ENCODE measurements at places on chromosomes 3 and 15.

GRCh38 chr3:127173516-127174166 is 19.3 kb upstream of the PRR23E start:
- H3K36me3 ChIP-seq = no peaks in the 10 kb centered on the region
- H3K27me3 ChIP-seq = no peaks in the 10 kb centered on the region
- H3K27ac ChIP-seq = no peak overlapping the region
- no peak for DNase-seq
- no peak overlapping the region for H3K4me3 ChIP-seq

DNA sequence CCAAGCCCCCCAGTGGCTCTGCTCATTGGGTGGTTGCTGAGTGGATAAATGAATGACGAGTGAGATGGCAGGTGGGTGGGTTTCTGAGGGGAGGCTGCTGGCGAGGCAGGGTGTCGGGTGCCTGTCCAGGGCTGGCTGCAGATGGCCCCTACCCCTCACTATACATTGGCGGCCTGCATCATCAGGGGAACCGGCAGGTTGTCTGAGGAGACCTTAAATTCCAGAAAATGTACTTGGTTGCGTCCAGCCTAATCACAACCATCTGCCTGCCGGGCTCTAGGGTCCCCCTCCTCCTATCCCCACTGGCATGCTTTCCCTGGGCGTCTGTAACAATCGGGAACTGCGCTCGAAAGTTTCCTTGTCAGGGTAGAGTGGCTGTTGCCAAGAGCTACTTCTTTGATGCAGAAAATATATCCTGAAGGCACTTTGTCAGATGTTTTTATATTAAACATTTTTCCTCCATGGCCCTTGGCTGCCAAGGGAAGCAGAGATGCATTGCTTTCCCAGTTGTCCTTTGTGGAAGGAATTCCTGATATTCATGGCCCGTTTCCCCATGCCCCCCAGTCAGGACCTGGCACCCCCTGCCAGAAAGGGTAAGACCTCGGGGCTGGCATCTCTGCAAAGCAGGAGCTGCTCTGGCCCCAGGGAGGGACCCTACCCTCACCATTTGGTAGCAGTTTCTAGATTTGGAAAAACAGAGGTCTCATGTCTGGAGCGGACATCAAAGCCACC is 22.9 kb downstream of the SMAD6 start:
- H3K4me1 ChIP-seq = peaks cover 10% of the 10 kb centered on the region
- H3K27ac ChIP-seq = no peak overlapping the region
- no peak for DNase-seq

DNA sequence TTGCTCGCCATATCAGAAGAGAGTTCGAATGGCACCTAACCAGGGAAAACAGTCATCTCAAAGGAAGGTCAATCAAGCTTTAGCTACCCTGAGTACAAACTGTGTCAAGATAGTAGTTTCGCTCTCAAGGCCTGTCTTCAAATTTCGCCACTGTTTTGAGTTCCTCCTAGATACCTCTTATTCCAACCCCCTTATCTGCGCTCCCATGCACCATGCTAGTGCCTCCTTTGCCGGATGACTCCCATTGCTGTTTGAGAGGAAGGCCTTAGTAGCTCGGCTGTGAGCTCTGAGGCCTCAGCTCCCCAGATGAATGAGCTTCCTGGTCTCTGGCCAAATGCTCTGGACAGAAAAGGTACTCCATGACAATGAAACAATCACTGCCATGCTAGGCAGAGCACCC is 256.0 kb downstream of the ULK4 start:
- H3K27me3 ChIP-seq = no peaks in the 10 kb centered on the region
- no peak overlapping the region for H3K4me3 ChIP-seq
- DNase-seq = no peak
- no peaks in the 10 kb centered on the region for H3K4me1 ChIP-seq
- H3K36me3 ChIP-seq = no peaks in the 10 kb centered on the region

GRCh38 chr3:31985831-31986230 is 4.3 kb downstream of the ZNF860 start:
- DNase-seq = no peak
- no peaks in the 10 kb centered on the region for H3K27me3 ChIP-seq
- no peak overlapping the region for H3K4me3 ChIP-seq
- no peaks in the 10 kb centered on the region for H3K36me3 ChIP-seq
- H3K27ac ChIP-seq = no peak overlapping the region
- no peaks in the 10 kb centered on the region for H3K4me1 ChIP-seq

- no peaks in the 10 kb centered on the region for H3K36me3 ChIP-seq
- H3K4me1 ChIP-seq = no peaks in the 10 kb centered on the region
- no peaks in the 10 kb centered on the region for H3K27me3 ChIP-seq
- DNase-seq = peak; percentile 9
These were observed 41.9 kb downstream of the NDUFB4 start for GRCh38 chr3:120637851-120638559.

DNA sequence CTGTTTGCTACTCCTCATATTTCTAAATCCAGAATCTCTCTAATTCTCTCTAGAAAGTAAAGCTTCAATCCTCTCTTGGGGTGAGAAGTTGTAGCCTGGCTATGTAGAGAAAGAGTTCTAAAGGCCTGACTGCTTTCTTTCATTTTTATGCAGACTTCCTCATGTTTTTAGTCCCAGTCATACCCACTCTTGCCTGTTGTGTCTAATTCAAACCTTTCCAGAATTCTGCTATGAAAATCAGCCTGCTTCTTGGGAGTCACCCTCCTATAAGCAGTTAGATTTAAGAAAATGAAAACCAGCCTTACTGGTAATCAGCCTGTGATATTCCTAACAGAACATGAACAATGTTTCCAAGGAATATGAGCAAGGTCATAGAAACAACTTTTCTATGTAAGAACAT is 14.8 kb upstream of the ZNF639 start:
- no peaks in the 10 kb centered on the region for H3K36me3 ChIP-seq
- no peaks in the 10 kb centered on the region for H3K27me3 ChIP-seq
- H3K4me1 ChIP-seq = no peaks in the 10 kb centered on the region
- H3K27ac ChIP-seq = no peak overlapping the region
- no peak overlapping the region for H3K4me3 ChIP-seq

DNA sequence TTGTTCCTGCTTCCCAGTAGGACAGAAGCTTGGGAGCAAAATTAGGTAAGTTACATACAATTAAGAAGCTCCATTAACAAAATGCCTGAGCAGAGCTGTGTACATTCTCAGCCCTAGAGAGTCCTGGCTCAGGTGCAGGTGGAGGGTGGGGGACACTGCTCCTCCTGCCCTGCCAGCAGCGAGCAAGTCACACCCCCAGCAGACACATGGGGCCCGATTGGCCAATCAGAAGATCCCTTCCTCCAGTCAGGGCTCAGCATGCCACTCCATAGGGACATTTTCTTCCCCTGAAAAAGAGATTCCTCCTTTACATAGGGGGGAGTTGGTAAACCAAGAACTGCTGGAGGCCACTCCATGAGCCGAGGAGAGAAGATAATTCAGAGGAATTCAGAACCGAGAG is 62.1 kb downstream of the PLXNA1 start:
- H3K36me3 ChIP-seq = no peaks in the 10 kb centered on the region
- H3K4me1 ChIP-seq = no peaks in the 10 kb centered on the region
- DNase-seq = no peak
- no peak overlapping the region for H3K4me3 ChIP-seq
- H3K27me3 ChIP-seq = no peaks in the 10 kb centered on the region
- H3K27ac ChIP-seq = no peak overlapping the region

DNA sequence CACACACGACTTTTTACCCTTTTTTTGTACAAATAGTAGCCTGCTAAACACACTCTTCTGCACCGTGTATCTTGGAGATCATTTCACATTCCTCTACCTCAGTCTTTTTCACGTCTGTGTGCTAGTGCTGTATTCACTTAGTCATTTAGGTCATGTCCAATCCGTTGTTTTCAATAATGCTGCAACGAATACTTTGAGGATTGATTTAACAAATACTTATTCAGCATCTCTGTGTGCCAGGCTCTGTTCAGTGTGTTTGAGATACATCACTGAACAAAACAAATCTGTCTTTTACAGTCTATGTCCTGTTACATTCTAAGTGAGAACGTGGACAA is 882 bp downstream of the JMJD7 start:
- no peaks in the 10 kb centered on the region for H3K27me3 ChIP-seq
- peak; percentile 27 for DNase-seq
- no peaks in the 10 kb centered on the region for H3K4me1 ChIP-seq
- peaks cover 3% of the 10 kb centered on the region for H3K36me3 ChIP-seq

DNA sequence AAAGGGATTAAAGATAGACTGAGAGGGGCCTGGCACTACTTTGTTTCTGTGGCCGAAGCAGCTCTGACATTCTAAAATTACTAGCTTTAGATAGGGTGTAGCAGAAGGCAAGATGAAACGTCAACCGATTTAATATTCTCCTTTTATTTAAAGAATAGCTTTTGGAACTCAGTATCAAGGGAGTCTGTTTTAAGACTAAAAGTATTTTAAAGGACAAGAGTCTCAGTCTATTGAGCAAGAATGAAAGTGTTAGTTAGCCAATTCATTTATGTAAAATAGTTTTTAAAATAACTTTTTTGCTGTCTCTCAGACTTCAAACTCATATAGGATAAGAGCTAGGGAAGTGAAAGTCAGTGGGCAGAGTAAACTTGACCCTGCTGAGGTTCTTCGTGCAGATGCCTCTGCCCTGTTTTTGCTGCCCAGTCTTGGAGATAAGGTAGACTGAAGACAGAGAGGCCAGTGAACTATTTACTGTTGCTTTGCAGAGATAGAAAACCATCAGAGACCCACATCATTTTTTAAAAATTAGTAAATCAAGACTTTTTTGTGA is 1090.9 kb downstream of the ROBO2 start:
- H3K36me3 ChIP-seq = no peaks in the 10 kb centered on the region
- H3K27me3 ChIP-seq = no peaks in the 10 kb centered on the region
- no peaks in the 10 kb centered on the region for H3K4me1 ChIP-seq

GRCh38 chr15:93073465-93073952 is 15.5 kb downstream of the RGMA start:
- H3K27me3 ChIP-seq = peaks cover 16% of the 10 kb centered on the region
- H3K4me1 ChIP-seq = no peaks in the 10 kb centered on the region
- no peak for DNase-seq
- H3K36me3 ChIP-seq = no peaks in the 10 kb centered on the region

GRCh38 chr15:52208306-52208946 is 17.2 kb upstream of the GNB5 start:
- H3K27ac ChIP-seq = no peak overlapping the region
- DNase-seq = peak; percentile 68
- no peak overlapping the region for H3K4me3 ChIP-seq
- peaks cover 3% of the 10 kb centered on the region for H3K27me3 ChIP-seq
- H3K4me1 ChIP-seq = no peaks in the 10 kb centered on the region

DNA sequence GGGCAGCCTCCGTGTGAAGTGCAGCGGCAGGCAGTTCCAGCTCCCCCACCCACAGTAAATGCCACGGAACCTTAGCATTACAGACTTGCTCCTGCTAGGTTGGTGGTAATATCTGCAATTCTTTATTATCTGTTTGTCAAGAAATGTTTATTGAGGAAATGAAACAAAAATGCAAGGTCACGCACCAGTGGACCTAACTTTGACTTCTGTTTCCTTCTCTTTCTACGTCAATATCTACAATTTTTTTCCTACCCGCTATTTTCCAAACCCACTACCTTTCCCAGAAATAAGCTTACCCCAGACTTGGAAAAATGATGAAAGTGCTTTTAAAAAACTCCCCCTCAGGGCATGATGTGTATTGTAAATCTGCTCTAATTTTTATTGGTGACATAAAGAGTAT is 18.9 kb downstream of the ILDR1 start:
- H3K4me3 ChIP-seq = no peak overlapping the region
- H3K27me3 ChIP-seq = no peaks in the 10 kb centered on the region
- H3K4me1 ChIP-seq = no peaks in the 10 kb centered on the region
- no peaks in the 10 kb centered on the region for H3K36me3 ChIP-seq
- no peak overlapping the region for H3K27ac ChIP-seq

DNA sequence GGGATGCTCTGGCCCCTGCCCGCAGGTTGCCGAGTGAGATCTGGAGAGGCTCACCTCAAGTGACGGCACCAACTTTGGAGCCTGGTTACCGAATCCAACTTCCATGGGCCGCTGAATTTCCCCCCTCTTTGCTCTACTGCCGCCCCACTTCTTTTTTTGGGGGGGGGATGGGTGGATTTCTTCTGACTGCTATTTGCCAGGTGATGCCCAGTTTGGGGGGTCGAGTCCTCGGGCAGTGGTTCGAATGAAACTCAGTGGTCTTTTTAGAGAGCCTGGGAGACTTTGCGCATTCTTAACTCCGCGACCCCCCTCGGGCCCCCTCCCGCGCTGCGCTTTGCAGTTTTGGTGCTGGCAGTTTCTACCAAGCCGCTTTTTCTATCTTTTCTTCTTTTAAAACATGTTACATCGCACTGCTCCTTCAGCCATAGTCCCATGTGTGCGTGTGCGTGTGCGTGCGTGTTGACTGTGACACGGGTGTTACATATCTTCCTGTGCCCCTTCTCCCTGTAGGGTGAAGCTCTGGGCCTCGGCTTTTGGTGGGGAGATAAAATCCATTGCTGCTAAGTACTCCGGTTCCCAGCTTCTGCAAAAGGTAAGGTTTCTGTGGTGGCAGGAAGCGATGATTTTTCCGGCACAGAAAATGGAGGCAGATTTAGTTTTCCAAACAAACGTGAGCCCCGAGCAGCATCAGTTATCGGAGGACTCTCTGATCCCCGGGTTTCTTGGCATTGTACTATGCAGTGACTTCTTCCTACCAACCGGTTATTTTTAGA is 837 bp downstream of the CACNA2D3 start:
- no peaks in the 10 kb centered on the region for H3K36me3 ChIP-seq
- no peak overlapping the region for H3K27ac ChIP-seq
- peak; percentile 1 for DNase-seq

DNA sequence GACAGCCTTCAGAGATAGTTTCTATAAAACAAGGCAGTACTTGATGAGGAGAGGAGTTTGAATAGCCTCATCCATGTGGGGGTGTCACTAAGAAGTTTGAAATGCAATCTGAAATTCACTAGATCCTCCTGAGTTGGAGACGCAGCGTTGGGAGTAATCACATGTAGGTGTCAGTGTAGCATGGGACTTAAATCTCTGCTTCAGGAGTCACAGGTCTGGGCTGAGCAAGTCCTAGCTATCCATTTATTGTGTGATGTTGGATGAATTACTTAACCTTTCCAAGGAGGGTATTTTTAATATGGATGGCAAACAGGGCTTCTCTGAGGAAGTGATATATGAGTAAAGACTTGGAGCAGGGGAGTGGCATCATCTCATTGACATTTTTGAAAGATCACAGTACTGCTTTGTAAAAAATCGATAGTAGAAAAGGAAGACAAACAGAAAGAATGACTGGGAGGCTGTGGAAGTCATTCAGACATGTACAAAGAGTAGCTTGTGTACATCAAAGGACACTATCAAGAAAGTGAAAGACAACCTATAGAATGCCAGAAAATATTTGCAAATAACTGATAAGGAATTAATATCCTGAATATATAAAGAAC is 17.1 kb downstream of the CP start:
- DNase-seq = no peak
- H3K27ac ChIP-seq = no peak overlapping the region
- H3K4me3 ChIP-seq = no peak overlapping the region
- no peaks in the 10 kb centered on the region for H3K36me3 ChIP-seq
- no peaks in the 10 kb centered on the region for H3K27me3 ChIP-seq

DNA sequence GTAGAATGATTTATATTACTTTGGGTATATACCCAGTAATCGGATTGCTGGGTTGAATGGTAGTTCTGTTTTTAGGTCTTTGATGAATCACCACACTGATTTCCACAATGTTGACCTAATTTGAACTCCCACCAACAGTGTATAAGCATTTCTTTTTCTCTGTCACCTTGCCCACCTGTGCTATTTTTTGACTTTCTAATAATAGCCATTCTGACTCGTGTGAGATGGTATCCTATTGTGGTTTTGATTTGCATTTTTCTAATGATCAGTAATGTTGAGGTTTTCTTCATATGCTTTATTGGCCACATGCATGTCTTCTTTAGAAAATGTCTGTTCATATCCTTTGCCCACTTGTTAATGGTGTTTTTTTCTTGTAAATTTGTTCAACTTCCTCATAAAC is 340.8 kb downstream of the PLOD2 start:
- H3K27me3 ChIP-seq = no peaks in the 10 kb centered on the region
- no peak overlapping the region for H3K27ac ChIP-seq
- H3K4me1 ChIP-seq = no peaks in the 10 kb centered on the region
- no peak overlapping the region for H3K4me3 ChIP-seq
